Activated CD8-positive, alpha-beta memory T cell treated with anti-CD3 and anti-CD28 coated beads, Interleukin-2, amount 50 U/mL, for 4 hours (primary cell): ENCODE measurements at places on chromosomes 13 and 19.
A peak's percentile ranks its signal among the peaks of the same experiment; 100 is the strongest.

DNA sequence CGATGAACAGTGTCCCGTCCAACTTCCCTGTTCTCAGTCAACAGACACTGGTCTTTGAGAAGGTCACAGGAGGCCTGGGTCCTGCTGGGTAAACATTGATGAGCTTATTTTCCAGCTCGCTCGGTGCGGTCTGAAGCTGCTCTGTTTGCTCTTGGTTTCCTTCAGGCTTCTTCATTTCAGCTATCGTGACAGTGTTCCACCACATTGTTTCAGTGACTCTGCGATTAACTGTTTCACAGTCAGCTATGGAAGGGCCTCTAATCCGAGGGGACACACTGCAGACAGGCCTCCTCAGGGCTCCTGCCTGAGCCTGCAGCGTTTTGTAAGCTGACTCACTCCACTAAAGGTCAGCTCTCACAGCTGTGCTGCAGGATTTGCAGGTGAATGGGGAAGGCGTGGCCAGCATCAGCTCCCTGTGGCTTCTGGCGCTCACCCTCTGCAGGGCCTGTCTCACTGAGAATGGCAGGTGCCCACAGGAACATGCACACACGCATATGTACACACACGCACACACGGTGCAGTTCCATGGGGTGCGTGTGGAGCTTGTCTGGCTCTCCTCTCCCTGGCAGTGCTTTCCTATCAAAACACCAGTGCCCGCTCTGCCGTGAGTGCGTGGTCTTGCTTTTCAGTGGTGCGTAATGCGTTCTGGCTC is 62.9 kb upstream of the MCF2L start:
- DNase-seq, result no peak

- no peak for DNase-seq
Measured at GRCh38 chr19:48881741-48882657, 9.8 kb downstream of the PPP1R15A start.

GRCh38 chr13:72101768-72102400 is 234.9 kb upstream of the DACH1 start:
- no peak for DNase-seq

- peak; percentile 72 for DNase-seq
Measured at GRCh38 chr19:56252699-56253422, 19.7 kb upstream of the EDDM13 start.

GRCh38 chr19:46634045-46634655 is 1.9 kb downstream of the GNG8 start:
- DNase-seq, result peak; percentile 92

- no peak for DNase-seq
Measured at GRCh38 chr19:16608290-16608739, 19.7 kb downstream of the MED26 start.

- no peak for DNase-seq
Measured at GRCh38 chr13:42547612-42548011, 26.3 kb upstream of the TNFSF11 start.

- DNase-seq, result no peak
Measured at GRCh38 chr13:26476111-26476781, 81.2 kb upstream of the WASF3 start.

- DNase-seq, result no peak
Measured at GRCh38 chr13:48400090-48400694, 12.7 kb downstream of the LPAR6 start.

DNA sequence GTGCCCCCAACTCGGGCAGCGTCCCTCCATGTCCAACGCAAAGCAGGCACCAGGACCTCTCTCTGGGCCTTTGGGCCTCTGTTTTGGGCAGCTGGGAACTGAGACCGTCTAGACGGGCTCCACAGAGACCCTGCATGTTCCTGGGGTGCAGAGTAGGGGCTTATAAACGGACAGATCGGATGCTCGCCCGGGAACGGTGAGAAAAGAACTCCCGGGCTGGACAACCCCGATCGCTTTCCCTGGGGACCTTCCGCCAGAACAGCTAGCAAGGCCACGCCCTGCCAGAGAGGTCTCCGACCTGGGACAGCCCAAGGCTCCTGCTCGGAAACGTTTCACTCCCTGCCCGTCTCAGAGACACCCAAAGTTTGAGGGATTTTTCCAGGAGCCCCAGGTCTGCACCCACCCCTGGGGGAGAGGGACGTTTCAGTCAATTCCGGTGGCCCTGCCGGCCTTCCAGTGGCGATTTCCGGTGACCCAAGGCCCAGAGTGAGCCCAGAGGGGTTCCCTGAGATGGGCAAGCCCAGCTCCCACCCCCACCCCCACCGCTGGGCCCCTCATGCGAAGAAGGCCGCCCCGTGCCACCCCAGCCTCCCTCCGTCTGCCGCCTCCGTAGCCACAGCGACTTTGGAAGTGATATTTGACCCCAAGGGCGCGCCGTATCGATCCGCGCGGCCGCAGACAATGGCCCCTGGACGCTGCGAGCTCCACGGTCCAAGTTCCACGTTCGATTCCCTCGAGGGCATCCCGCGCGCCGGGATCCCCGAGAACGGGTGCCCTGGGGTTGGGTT is 1.7 kb downstream of the NR2F6 start:
- DNase-seq, result no peak

DNA sequence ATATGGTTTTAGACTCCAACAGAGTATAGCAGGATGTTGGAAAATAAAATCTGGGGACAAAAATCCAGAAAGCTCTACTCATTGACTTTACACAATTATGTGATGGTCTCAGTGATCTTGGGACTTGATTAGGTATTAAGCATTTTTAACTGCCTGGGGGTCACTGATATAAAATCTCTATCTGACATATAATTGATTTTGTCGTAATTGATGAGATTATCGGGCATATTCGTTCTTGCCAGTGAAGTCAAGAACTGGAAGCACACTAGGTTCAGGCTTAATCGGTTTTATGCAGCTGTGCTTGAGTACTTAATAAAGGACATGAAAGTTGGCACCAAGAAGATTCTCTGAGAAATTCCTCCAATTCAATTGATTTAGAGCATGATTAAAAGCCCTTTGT is 390.7 kb downstream of the DCT start:
- DNase-seq, result no peak

- DNase-seq, result no peak
Measured at GRCh38 chr13:98506322-98506721, 70.6 kb downstream of the STK24 start.

DNA sequence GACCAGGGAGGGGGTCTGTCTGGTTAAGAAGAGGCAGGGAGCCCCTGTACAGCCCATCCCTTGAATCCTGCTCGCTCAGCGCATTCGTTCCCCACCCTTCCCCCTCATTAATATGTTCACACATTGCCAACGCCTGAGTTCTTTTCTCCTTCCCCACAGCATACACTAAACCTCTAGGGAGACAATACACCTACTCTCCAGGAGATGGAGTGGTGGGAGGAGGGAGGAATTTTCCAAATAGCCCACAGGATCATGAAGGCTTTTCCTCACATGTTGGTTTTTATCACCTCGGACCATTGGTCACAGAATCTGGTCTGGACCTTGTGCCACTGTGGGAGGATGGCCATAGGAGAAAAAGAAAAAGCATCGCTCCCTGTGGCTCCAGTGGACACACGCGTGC is 294.9 kb downstream of the SHISA2 start:
- DNase-seq, result no peak

GRCh38 chr13:24618011-24618955 is 61.9 kb upstream of the ATP12A start:
- peak; percentile 57 for DNase-seq

- no peak for DNase-seq
Measured at GRCh38 chr13:36571444-36571843, 102.4 kb upstream of the SERTM1 start.
